ENCODE measurements at places on chromosomes 16 and 17. TPM values are rescaled to one million over a fixed set of nuclear protein-coding genes. Genes with fewer than 3 reads are reported as not detected.
A peak's percentile ranks its signal among the peaks of the same experiment; 100 is the strongest.

- H3K4me1 ChIP-seq, result peaks cover 2% of the 10 kb centered on the region
- H3K27ac ChIP-seq, result no peak overlapping the region
- peaks cover 4% of the 10 kb centered on the region for H3K27me3 ChIP-seq
- no peak for DNase-seq
Measured at GRCh38 chr17:49514071-49514721, 19.1 kb downstream of the NGFR start.

- H3K27ac ChIP-seq, result no peak overlapping the region
- H3K4me1 ChIP-seq, result peaks cover 32% of the 10 kb centered on the region
- H3K4me3 ChIP-seq, result no peak overlapping the region
- no peak for DNase-seq
Measured at GRCh38 chr16:20847550-20847949, 41.2 kb downstream of the REXO5 start.

GRCh38 chr17:19706791-19707727, 9.3 kb downstream of the SLC47A2 start:
- H3K4me3 ChIP-seq, result no peak overlapping the region
- no peaks in the 10 kb centered on the region for H3K36me3 ChIP-seq
- DNase-seq, result no peak
- peaks cover 4% of the 10 kb centered on the region for H3K4me1 ChIP-seq

DNA sequence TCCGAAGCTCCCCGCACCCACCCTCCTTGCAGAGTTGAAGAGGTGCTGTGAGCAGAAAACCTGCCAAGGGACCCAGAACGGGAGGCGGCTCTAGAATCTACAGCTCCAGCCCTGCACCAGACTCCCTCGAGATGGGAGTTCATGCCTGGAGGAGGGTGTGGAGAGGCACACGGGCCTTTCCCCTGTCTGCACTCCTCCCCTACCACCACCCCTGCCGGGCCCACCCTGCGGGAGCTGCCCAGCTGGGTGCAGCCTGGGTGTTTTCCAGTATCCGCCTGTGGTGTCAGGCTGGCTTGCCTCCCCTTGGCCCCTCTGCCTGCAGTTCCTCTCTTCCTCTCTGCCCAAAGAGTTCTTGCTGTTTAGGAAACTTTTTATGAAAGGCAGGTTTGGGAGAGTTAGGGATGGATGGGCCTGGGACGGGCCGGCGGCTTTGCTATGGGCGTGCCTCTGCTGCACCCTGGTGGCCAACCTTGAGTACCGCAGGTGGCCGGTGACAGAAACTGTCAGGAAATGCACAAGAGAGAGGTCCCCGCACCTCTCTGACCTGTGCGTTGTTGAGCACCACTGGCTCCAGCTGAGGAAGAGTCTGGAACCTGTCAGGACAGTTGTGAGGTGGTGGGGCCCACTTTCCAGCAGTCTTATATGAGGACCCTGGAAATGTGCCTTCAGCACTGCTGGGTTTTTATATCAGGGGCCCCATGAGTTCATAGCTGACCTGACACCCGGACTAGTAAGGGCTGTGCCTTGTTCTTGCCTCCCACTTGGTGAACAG, 354.1 kb downstream of the SEC14L1 start:
- DNase-seq, result peak; percentile 83
- H3K27ac ChIP-seq, result peak overlapping the region; percentile 18
- H3K27me3 ChIP-seq, result peaks cover 24% of the 10 kb centered on the region
- peaks cover 24% of the 10 kb centered on the region for H3K36me3 ChIP-seq

The ASPA gene
- not detected for total RNA-seq

The EVPLL gene
- total RNA-seq, result not detected

Data from endothelial cell (in vitro differentiated cells).